ENCODE measurements at places on chromosomes 5 and 9.

DNA sequence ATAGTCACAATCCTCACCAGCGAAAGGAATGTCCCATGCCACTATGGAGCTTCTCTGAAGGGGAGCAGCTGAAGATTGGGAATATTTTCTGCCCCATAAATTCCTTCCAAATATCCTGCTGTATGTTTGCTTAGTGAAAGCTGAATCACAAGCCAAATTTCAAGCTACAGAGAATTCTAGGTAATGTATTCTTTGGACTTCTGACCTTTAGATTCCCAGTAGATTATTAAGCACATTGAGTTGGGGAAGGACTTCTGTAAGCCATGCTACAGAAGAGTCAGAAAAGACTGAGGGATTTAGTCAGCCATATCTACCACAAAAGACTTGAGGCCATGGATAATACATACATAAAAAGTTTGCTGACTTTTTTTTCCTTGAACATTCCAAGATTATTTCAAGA lies 1342.0 kb upstream of the NUDT12 start:
- DNase-seq, result no peak

DNA sequence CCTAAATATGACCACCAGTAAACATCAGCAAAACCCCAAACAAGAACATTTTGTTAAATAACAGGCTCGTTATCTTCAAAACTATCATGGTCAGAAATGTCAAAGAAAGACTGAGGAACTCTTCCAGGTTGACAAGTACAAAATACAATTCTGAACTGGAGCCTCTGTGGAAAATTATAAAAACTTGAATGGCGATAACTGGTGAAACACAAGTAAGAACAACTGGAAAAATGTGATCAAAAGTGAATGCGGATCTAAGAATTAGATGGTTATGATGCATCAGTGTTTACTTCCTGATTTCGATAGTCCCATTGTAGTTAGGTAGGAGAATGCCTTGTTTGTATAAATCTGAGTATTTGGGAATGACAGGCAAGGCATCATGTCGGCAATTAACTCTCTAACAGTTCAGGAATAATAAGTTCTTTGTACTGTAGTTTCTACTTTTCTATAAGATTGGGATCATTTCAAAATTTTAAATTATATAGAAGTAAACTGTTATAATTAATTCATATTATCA lies 740.2 kb upstream of the DMAC1 start:
- DNase-seq, result no peak

- DNase-seq, result peak; percentile 34
These were observed 80.1 kb downstream of the FBXW11 start for GRCh38 chr5:171926311-171926710.

- DNase-seq, result no peak
These were observed 1.3 kb downstream of the FBXL7 start for GRCh38 chr5:15501091-15501791.

- DNase-seq, result peak; percentile 87
These were observed at the start of gene MGAT4B for GRCh38 chr5:179806250-179807048. TSS of gene MGAT4B (minus strand) at chr5:179806866. CDS start at chr5:179806583, 283 bp downstream.

- DNase-seq, result peak; percentile 62
These were observed 18.6 kb upstream of the MOB3B start for GRCh38 chr9:27548055-27548741.

DNA sequence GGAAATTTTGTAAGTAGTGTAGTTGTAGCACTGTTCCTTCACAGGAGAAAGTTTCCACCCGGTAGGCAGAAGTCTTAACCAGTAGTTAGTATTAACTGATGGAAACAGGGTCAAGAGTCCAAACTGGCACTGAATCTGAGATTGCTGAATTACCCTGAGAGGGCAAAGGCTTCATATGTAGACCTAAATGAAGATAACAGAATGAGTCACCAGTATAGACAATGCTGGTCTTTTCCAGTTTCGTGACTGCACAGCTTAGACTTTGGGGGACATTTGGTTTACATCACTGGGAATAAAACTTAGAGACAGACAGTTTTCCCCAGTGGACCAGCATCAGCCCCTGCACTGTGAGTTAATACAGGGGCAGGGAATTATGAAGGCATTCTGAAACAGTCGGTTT lies 60.5 kb downstream of the PCSK5 start:
- DNase-seq, result no peak

- no peak for DNase-seq
These were observed 26.3 kb downstream of the UBQLN1 start for GRCh38 chr9:83681490-83681889.

DNA sequence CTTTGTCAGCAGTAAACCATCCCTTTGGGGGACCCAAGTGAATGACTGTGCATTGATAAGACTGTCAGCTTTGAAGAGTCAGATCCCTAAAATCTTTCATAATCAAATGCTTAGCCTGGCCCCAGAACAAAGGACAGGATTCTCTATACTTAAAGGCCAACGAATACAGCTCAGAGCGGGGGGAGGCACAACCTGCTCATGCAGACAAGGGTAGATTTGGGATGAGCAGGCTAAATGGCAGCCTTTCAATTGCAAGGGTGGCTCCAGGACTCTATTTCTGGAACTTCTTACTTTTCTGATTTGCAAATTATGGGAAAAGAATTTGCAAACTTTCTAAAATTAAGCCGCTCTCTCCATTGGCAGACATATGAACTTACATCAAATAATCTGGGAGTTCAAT lies 66.4 kb downstream of the ELL2 start:
- no peak for DNase-seq

DNA sequence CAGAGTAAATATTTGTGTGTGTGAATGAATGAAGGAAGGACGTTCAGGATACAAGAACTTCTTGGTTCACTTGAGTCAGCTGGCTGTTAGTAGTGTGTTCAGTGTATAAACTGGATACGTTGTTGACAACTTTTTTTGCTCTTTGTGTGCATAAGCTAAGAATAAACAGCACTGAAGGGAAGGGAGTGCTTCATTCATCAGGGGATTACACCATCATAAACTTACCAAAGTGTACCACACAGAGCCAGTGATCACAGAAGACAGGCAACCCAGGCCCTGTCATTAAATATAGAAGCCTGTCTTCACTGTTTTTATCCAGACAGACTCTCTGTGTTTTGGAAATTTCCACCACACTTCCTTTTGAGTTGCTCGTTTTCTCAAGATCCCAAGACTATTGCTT lies 55.5 kb upstream of the MEF2C start:
- no peak for DNase-seq

- DNase-seq, result no peak
These were observed 7.2 kb upstream of the DDX41 start for GRCh38 chr5:177523711-177524538.

DNA sequence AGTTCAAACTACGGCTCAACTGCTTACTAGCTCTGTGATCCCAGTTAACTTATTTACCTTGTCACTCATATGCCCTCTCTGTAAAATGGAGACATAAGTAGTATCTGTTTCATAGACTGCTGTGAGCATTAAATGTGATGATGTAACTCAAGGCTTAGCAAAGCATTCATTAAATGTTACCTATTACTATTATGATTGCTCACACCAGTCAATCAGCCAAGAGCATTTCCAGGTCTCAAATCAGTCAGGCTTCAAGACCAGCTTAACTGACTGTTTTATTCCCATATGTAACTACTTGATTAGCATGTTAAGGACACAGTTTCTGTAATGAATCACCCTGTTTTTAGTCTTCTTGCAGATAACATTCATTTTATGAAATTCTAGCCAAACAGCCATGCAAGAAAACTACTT lies 413.3 kb downstream of the MLLT3 start:
- DNase-seq, result no peak

GRCh38 chr5:87020099-87020934 lies 247.4 kb upstream of the RASA1 start:
- DNase-seq, result peak; percentile 75

DNA sequence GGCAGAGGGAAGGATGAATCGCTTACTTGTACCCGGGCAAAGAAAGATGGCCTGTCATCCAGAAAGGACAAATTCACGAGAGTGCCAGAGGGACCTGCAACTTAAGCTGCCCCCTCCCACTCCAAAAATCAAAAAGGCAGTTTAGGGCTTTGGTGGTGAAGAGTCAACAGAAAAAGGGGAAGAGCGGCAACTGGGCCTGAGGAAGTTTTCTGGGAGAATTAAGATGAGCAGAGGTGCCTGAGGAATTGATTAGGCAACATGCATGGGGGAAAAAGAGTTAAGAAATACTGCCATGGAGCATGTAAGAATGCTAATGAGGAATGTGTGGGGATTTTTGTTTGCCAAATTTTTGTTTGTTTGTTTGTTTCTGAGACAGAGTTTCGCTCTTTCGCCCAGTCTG lies 1.8 kb upstream of the ACTL7B start:
- peak; percentile 69 for DNase-seq

DNA sequence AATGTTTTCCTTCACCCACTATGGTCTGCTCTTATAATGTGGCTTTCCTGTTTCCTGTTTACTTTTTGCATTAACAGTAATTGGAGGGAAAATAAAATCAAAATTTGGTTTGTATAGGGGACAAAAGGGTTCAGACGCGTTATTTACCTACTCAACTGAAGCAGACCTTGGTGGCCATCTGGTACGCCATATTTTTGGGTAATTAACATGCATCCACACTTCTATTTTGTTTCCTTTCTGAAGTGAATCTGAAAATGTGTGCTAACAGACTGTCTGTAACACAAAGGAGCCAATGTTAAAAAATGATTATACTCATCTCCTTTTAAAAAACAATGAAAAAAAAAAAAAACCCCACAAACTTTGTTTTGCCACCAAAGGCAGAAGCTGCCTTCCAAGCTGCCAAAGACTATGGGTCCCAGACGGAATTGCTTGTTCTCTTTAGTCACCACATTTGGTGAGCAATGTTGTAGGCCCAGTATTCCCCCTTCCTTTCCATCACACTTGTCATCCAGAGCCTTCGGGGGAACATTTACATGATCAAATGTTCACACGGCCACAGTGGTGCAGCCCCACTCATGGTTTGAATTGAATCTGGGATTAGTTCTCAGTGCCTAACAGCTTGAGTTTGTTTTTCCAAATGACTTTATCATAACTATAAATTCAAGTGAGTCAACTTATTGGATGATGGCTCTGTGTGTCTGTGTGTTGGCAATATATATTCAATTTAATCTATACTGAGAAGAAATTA lies 323.7 kb upstream of the CD180 start:
- no peak for DNase-seq

DNA sequence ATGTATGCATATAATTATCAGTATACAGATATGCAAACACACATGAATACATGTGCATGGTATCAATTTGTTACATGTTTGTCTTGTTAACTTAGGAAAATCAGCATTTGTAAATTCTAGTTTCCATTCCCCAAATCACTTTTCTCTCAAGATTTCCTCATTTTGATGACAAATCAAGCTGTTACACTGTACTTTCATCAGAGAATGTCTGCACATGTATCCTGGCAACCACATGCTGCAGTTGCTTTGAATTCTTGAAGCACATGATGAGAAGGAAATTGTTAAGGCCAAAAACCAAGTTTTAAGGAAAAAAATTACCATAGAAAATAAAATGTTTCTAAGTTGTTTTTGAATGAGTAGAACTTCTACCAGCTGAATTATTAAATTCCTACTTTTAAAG lies 1834.5 kb downstream of the EFNA5 start:
- DNase-seq, result no peak

GRCh38 chr5:135446615-135447014 lies 533 bp downstream of the DCANP1 start:
- no peak for DNase-seq

GRCh38 chr9:13896047-13896446 lies 417.9 kb downstream of the NFIB start:
- no peak for DNase-seq

- DNase-seq, result no peak
These were observed 37.7 kb downstream of the TNC start for GRCh38 chr9:115080242-115080641.

GRCh38 chr9:78023003-78023741 lies 8.4 kb downstream of the GNAQ start:
- peak; percentile 97 for DNase-seq

DNA sequence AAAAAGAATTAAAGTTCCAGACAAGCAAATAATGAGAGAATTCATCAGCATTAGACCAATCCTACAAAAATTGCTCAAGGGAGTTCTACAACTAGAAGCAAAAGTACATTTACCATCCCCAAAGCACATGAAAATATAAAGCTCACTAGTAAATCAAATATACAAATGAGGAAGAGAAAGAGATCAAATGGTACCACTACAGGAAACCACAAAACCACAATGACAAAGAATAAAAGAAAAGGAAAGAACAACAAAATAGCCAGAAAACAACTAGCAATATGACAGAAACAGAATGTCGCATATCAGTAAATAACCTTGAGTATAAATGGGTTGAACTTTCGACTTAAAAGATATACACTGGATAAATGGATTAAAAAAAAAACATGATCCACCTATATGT lies 739.0 kb downstream of the DTWD2 start:
- DNase-seq, result no peak

GRCh38 chr9:115018547-115019435 lies 88.4 kb upstream of the TNFSF8 start:
- no peak for DNase-seq

DNA sequence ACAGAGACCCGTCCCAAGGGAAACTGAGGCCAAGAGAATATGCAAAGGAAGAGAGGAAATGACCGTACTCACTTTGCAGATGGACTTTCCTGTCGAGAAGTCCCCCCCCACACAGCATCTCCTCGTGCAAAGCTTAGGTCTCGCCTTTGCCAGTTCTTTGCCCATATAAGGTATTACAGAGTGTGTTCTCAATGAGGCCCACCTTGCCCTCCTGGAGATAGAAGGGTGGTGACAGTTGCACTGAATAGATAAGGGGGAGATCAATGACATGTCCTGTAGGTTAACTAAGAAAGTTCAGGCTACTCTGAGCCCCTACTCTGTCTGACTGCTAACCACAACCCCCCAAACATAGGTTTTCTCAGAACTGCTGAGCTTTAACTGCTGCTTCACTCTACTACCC lies 68.2 kb upstream of the SPTLC1 start:
- DNase-seq, result no peak

- DNase-seq, result no peak
These were observed 12.4 kb downstream of the TNFAIP8 start for GRCh38 chr5:119368238-119368630.

GRCh38 chr5:87541033-87541432 lies 128.3 kb upstream of the CCNH start:
- no peak for DNase-seq

DNA sequence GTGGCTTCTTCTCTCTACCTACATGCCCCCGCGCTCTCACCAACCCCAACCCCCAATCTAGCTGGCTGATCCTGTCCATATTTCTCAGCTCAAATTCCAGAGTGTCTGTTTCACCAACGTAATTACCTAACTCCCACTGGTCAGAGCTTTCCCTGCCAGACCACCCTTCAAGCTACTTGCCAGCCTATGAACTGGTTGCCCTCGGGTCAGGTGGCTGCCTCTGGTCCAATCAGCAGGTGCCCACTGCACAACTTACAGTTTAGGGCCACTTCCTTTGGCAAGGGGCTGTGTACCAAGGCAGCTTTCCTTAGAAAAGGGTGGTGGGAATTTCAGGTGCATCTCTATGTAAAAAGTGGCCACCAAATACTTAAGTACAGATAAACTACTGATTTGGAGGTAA lies 92.2 kb upstream of the SLC30A5 start:
- no peak for DNase-seq

- DNase-seq, result no peak
These were observed 100.6 kb downstream of the ZCCHC7 start for GRCh38 chr9:37220971-37221370.

DNA sequence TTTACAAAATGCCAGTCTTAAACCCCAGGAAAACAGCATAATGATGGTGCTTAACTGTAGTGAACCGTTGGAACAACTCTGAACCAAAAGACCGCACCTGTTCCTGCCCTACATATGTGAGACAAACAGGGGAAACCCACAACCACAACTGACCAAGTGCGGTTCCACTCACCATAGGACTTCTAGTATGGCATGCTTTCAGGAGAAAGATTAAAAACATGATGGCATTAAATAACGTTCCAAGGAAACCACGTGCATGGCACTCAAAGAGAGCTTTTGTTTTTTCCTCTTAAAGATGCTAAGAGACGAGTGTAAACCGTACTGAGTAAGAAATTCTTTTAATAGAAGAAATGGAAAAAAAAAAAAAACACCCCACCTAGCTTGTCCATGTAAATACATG lies 119.8 kb downstream of the SSBP2 start:
- DNase-seq, result no peak

Measured in inflammatory macrophage (primary cell).